ENCODE measurements at places on chromosomes 3 and 15.

DNA sequence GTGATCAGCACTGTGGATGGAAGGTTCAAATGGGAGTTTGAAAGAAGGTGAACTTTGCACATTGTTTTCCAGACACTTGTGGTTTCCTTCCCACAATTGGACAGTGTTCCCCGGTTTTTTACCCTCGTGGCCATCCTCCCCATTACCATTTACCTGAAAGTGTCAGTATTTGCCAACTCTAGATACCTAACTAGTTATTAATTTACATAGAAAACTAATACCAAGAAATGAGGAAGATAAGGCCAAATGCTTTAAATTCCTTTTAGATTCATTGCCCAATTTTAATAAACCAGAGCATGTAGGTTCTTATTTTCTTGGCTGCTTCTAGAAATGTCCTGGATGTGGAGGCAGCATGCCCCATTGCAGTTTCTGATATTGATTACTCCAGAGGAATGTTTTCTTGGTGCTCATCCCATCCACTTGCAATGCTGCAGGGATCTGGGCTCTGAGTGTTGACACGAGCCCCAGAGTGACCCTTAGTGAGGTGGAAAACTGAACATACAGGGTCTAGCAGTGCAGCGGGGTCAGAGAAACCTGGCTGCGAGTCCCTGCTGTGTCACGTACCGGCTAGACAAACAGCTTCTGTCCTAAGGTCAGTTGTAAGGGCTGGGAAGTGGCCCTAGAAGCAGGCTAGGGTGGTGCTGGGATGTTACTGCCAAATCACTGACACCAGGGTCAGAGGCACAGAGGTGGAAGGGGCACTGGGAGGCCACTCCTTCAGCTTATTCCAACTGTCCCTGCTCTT is 23.5 kb downstream of the LSM3 start:
- DNase-seq, result no peak

- no peak for DNase-seq
Measured at GRCh38 chr3:188432802-188433520, 279.0 kb downstream of the LPP start.

- DNase-seq, result no peak
Measured at GRCh38 chr3:111853068-111853467, 6.0 kb upstream of the PHLDB2 start.

- DNase-seq, result no peak
Measured at GRCh38 chr3:169931747-169932520, 20.6 kb downstream of the SAMD7 start.

GRCh38 chr3:69413551-69414207 is 27.8 kb upstream of the FRMD4B start:
- DNase-seq, result no peak

DNA sequence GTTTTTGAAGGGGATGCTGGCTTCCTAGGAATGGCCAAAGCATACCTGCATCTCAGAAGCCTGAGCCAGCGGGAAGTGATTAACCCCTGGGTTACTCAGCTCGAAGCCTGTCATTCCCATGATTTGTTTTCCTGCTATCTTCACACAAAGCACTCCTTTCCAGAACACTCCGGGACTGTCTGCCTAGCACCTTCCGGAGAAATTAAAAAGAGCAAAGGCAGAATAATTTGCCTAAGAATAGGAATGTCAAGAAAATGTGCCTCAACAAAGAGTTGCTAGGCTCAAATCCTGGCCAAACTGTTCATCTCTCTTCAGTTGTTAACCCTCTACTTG is 34.1 kb downstream of the TPM1 start:
- DNase-seq, result no peak

- DNase-seq, result no peak
Measured at GRCh38 chr3:107798381-107798780, 275.6 kb downstream of the BBX start.

DNA sequence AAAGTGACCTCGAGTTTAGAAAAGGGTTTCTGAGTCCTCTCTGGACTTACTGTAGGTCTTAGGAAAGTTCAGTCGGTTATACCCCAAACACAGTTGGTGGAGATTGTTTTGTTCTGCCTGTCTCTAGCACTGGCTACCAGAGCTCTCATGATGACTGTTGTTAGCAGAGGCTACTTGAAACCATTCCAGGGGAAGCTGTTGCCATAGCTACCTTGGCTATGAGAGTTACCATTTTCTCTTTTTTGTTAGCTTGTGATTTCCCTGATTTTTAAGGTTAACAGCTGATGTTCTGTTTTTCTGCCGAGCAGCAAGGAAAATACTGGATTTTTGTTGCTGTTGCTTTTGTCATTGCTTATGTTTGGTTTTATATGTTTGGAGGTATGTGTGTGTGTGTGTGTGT is 26.7 kb downstream of the ABHD2 start:
- DNase-seq, result no peak

DNA sequence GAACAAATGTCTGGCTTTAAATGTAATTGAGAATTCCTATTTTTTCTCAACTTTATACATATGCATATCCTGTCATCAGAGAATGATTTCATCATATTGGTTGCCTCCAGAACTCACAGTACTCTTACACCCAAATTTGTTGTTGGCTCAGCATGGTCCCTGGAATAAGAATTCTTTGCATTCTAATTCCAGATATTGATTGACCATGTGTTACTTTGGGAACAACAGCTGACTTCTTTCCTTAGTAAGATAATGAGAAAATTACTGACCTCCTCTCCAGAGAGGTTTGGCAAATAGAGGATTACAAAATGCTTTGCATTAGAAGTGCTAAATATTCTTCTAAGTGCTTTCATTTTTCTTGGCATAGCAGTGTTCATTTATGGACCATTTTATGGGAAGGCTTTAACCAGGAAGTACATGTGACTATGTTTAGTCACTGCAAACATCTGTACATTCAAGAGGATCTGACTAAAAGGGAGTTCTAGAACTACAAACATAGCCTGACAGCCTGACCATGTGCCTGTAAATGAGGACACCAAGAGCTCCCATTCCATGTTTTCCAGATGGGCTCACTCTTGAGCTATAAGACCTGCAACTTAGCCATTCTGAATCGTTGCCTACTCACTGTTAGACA is 391.6 kb upstream of the DPPA4 start:
- DNase-seq, result no peak

- no peak for DNase-seq
Measured at GRCh38 chr3:126537730-126538281, 13.9 kb downstream of the CHST13 start.

GRCh38 chr15:57527382-57528091 is 64.2 kb upstream of the MYZAP start:
- peak; percentile 2 for DNase-seq

- DNase-seq, result no peak
Measured at GRCh38 chr3:127277561-127277960, 10.3 kb downstream of the PRR20G start.

DNA sequence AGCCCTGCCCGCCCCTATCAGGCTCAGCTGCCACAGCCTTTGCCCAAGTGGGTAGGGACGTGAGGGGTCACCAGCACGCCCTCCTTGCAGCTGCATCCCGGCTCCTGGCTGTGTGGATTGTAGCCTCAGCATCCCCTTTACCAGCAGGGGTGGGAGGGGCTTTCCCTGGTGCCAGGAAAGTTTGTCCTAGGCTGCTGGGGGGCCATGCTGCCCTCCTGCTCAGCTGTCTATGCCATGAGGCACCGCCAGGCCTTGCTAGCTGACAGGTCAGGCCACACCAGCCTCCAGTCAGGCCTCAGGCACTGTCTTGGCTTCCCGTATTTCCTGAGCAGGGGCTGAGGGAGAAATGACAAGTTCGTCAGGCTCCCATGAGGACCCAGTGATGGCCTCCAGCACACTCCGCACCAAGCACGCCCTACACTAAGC is 32.3 kb downstream of the TKT start:
- no peak for DNase-seq

- no peak for DNase-seq
Measured at GRCh38 chr15:92653366-92653765, 2.2 kb downstream of the FAM174B start.

DNA sequence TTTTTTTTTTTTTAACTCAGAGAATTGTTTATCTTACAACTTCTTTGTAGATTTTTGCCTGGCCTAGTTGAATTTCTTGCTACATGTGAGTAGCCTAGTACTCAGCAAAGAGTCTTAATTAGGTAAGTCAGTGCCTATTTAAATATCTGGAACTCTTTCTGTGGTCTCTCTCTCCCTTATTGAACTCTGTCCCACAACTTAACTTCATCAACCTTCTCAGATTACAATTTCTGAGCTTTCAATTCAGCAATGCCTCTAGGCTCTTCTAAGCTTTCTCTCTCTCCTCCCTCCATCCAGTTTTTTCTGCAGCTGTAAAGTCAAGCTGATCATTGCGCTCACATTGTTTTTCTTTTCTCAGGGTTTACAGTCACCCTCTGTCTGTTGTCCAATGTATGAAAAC is 517.6 kb upstream of the ROBO1 start:
- DNase-seq, result no peak

- DNase-seq, result no peak
Measured at GRCh38 chr3:104646196-104646595, 720.5 kb upstream of the ALCAM start.

DNA sequence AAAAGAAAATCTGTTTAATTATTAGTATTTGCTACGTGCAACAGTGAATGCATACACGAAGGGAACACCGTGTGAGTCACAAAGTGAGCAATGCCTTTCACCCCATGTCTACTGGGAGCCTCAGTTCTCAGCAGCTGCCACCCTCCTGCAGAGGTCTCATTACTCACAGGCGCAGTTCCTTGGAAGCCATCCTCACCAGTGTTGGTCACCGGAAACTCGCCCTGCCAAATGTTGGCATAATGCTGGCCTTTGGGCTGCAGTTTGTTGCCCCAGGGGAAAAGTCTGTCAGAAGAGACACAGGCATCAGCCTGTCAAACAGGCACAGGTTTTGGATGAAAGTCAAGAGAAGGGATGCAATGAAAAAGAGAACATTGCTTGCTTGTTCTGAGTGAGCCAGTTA is 50.1 kb downstream of the SUMF1 start:
- no peak for DNase-seq

GRCh38 chr3:48024401-48024800 is 8.2 kb upstream of the MAP4 start:
- DNase-seq, result no peak

Data from stimulated activated CD4-positive, alpha-beta T cell treated with anti-CD3 and anti-CD28 coated beads, Interleukin-1b, Interleukin-23, amount 100 ng/mL, for 4 hours (primary cell).